ENCODE measurements at places on chromosomes 6 and 20. TPM values are rescaled to one million over a fixed set of nuclear protein-coding genes. Genes with fewer than 3 reads are reported as not detected.

DNA sequence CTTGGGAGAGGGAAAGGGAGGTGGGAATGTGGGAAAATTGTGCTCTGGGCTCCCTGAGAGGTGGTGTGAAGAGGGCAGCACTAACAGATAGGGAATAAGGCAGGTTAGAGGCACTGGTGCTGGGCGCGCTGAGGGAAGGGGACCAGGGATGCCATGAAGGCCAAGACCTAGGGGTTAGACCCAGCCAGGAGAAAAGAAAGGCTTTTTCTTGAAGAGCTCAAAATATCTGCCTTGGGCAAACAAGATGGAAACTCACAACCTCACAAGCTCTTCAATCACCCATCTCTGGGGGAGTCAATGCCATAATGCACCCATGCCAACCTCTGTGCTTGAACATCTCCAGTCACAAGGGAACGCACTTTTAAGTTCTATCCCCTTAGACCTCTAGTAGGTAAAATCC is 363.6 kb upstream of the CHD6 start:
- no peak for DNase-seq
- H3K27me3 ChIP-seq, result no peaks in the 10 kb centered on the region
- no peaks in the 10 kb centered on the region for H3K36me3 ChIP-seq
- no peak overlapping the region for H3K27ac ChIP-seq
- no peak overlapping the region for H3K4me3 ChIP-seq

Gene RAB32
- 0.44 TPM for total RNA-seq

DNA sequence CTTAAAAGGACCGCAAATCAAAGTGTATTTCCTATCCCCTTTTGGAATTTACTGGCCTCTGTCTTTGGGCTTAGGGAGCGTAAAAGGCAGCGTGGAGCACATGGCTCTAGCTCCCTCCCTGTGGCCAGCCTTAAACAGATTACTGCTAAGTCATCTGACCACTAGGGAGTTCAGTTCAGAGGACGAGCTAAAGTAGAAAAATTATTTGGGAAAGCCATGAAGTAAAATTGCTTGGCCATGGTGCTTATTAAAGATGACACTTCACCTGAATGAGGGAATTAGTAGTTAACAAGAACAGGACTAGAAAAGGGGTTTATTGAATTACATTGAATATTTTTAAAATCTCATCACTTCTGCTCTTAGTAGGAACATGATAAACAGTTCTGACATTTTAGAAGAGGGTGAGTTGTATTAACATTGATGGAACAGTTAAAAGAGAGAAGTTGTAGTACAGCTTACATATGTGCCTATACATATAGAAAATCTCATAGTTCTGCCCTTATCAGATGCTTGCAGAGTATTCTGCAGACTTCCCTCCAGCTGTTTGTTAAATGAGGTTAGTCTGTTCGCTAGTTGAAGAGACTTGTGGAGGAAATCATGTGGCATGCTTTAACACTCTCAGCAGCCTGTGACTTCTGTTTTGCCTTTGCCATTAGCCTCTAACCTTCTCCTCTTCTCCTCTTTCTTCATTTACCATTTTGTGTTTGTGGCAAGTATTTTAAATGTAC is 31.2 kb upstream of the MAPK13 start:
- DNase-seq, result no peak
- H3K27me3 ChIP-seq, result no peaks in the 10 kb centered on the region
- peak overlapping the region; percentile 20 for H3K27ac ChIP-seq
- H3K4me3 ChIP-seq, result no peak overlapping the region
- H3K36me3 ChIP-seq, result peaks cover 39% of the 10 kb centered on the region

DNA sequence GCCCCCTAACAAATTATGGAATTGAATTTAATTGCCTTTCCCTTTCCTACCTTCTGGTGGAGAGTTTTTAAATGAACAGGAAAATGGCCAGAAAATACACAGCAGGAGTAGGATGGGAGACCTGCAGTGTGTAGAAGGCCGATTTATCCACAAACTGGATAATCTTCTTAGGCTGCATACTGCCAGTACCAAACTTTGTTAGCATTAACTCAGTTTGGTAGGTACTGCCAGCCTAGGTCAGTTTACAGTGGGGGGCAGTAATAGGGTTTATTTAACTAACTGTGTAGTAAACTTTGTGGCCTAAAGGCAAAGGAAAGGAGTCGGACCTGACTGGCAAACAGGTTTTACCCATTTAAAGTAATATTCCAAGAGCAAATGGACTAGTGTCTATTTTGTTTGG is 4.6 kb downstream of the NCOA3 start:
- no peak overlapping the region for H3K27ac ChIP-seq
- peaks cover 6% of the 10 kb centered on the region for H3K36me3 ChIP-seq
- peaks cover 40% of the 10 kb centered on the region for H3K4me1 ChIP-seq
- no peaks in the 10 kb centered on the region for H3K27me3 ChIP-seq

Gene SLC4A11
- 0.08 TPM for total RNA-seq

GRCh38 chr6:7101290-7101689 is 6.5 kb upstream of the RREB1 start:
- no peak overlapping the region for H3K4me3 ChIP-seq
- H3K36me3 ChIP-seq, result no peaks in the 10 kb centered on the region
- no peak overlapping the region for H3K27ac ChIP-seq

Gene MBOAT1
- total RNA-seq, result 18.5 TPM

DNA sequence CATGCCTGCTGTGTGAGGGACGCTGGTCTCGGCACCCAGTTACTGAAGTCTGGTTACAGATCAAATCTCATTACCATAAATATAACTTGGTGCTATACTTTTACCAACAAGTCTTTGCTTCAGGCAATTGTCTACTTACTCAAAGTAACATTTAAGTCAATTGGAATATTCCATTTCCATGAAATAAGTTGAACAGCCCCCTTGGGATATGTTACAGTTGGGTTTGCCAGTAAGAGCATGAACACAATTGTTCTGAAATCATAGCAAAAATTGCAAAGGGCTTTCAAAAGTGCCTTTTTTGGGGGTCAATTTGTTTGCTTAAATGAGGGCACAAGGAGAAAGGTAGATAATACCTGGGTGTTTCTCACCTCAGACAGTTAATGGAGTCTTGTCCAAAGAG is 170.9 kb upstream of the EXOC2 start:
- no peak for DNase-seq
- no peaks in the 10 kb centered on the region for H3K36me3 ChIP-seq
- H3K4me1 ChIP-seq, result no peaks in the 10 kb centered on the region
- no peak overlapping the region for H3K27ac ChIP-seq

GRCh38 chr6:147268254-147268653 is 64.0 kb downstream of the STXBP5 start:
- no peak overlapping the region for H3K4me3 ChIP-seq
- H3K4me1 ChIP-seq, result no peaks in the 10 kb centered on the region
- peaks cover 23% of the 10 kb centered on the region for H3K36me3 ChIP-seq
- no peak overlapping the region for H3K27ac ChIP-seq
- no peak for DNase-seq

Gene BANF2
- not detected for total RNA-seq

Gene RAB44
- total RNA-seq, result 0.22 TPM

- H3K27me3 ChIP-seq, result no peaks in the 10 kb centered on the region
- no peaks in the 10 kb centered on the region for H3K4me1 ChIP-seq
- no peak overlapping the region for H3K4me3 ChIP-seq
- no peak for DNase-seq
Measured at GRCh38 chr20:11920083-11920482, 2.4 kb downstream of the BTBD3 start.

Gene TMEM30A
- total RNA-seq, result 29.8 TPM

- H3K27me3 ChIP-seq, result no peaks in the 10 kb centered on the region
- no peak for DNase-seq
- no peak overlapping the region for H3K4me3 ChIP-seq
- H3K4me1 ChIP-seq, result no peaks in the 10 kb centered on the region
- H3K36me3 ChIP-seq, result no peaks in the 10 kb centered on the region
- no peak overlapping the region for H3K27ac ChIP-seq
Measured at GRCh38 chr6:87897013-87897412, 150.6 kb upstream of the SPACA1 start.

Measured in CD4-positive, alpha-beta T cell (primary cell).